ENCODE measurements at places on chromosomes 2 and 18.
A peak's percentile ranks its signal among the peaks of the same experiment; 100 is the strongest.

GRCh38 chr2:164151522-164151921 is 415.7 kb upstream of the FIGN start:
- DNase-seq, result peak; percentile 25

DNA sequence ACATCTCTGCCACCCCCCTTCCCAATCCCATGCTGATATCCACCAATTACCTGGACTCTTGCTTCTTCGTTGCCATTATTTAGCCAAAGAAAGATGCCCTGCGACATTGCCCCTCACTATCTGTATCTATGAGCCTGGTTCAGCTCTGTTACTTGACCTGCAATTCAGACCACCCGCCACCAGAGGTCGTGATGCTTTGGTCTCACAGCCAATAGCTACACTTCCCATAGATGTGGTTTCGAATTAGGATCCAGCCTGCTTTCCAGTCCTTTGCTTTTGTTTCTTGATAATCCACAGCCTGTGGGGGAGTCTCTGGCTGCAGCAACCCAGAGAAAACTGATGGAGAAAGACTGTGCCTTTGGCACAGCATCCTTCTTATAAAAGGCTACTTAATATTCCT is 239.4 kb downstream of the KLHL29 start:
- DNase-seq, result no peak

- DNase-seq, result no peak
These were observed 63.4 kb downstream of the TPO start for GRCh38 chr2:1476617-1477195.

- no peak for DNase-seq
These were observed 32.0 kb downstream of the NEDD4L start for GRCh38 chr18:58076052-58076451.

Data from RPMI7951 (cell line).